ENCODE measurements at places on chromosomes 3 and 15.
A peak's percentile ranks its signal among the peaks of the same experiment; 100 is the strongest.

- no peak for DNase-seq
Observed at GRCh38 chr3:194468086-194468485, 18.7 kb downstream of the ATP13A3 start.

DNA sequence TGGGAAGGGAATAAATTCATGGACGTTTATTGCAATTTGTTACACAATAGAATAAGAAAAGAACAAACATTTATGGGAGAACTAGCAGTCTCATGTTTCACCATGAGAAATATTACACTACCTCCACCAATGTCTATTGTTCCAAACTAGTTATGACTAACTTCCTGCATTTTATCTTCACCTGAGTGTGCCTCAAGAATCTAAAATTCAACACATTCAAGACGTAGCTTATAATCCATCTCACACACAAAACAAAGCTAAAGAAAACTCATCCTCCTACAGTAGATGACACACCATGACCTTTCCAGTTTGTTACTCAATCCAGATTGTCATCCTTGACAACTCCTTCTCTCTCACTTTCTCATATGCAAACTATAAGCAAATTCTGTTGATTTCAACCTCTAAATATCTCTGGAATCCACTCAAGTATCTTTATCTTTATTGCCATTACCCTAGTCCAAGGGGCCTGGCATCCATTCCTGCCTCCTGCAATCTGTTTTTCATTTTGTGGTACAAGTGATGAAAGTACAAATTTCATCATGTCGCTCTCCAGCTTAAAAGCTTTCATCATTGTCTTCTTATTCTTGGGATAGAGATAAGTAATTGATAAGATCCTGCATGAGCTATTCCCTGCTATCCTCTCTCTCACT, 229.9 kb downstream of the NR2F2 start:
- DNase-seq = no peak

- DNase-seq = no peak
Observed at GRCh38 chr3:70992562-70993204, 590.8 kb downstream of the FOXP1 start.

DNA sequence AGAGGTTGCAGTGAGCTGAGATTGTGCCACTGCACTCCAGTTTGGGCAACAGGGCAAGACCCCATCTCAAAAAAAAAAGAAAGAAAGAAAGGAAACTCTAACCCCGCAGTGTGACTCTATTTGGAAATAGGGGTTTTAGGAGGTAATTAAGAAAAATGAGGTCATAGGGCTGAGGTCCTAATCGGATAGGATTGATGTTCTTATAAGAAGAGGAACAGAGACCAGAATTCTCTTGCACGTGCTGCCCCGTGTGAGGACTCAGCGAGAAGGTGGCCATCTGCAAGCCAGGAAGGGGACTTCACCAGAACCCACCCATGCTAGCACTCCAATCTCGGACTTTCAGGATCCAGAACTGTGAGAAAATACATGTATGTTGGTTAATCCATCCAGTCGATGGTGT, 25.8 kb downstream of the KLHL6 start:
- no peak for DNase-seq

DNA sequence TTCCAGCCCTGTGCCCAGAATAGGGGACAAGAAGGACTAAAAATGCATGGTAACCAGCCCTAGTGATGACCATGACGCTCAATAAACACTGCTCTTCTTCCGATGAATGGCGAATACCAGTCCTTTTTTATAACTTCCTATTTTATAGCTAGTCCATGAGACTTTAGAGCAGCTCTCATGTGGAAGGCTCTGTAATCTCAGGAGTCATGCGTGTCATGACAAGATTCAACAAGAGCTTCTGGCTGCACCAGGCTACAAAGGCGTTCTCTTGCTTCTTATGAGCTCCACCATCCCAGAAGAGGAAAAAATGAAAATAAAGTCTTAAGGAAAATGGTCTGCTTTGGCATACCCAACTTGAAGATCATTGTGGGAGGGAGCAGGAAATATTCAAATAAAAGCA, 141.0 kb downstream of the TMCO5A start:
- no peak for DNase-seq

GRCh38 chr3:194344012-194344411, 7.1 kb downstream of the CPN2 start:
- peak; percentile 62 for DNase-seq

DNA sequence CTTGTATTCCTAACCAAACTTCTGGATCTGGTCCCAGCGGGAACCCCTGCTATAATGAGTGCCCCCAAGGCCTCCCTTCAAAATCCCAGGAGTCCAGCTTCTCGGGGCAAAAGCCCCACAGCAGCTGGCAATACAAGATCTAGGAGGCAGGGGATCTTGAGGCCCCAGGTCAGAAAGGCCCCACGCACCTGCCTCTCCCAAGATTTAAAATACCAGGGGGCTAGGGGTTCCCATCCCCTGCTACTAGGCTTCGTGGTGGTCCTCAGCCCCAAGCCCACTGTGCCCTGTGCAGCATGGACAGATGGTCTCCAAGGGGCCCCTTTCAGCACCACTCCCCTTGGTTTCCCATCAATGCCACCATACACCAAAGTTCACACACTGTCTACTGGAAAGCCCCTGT, 15.8 kb upstream of the CYP11A1 start:
- no peak for DNase-seq

DNA sequence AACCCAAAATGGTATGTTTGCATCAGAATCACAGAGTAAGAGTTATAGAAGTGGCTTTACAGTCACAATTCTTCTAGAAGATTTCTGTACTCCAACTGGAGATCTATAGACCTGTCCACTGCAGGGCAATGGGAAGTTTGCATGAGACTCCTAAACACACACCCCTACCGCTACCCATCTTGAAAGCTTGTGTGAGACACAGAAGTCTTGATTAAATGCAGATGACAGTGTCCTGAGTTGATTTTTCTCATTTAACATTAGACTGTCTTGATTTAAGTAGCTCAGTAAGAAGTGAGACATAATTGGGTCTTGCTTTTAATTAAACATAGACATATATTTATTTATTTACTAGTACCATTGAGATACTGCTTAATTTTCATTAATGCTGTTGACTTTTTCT, 54.4 kb downstream of the CD47 start:
- DNase-seq = no peak

GRCh38 chr15:95291898-95292472, 1038.5 kb upstream of the NR2F2 start:
- DNase-seq = no peak

DNA sequence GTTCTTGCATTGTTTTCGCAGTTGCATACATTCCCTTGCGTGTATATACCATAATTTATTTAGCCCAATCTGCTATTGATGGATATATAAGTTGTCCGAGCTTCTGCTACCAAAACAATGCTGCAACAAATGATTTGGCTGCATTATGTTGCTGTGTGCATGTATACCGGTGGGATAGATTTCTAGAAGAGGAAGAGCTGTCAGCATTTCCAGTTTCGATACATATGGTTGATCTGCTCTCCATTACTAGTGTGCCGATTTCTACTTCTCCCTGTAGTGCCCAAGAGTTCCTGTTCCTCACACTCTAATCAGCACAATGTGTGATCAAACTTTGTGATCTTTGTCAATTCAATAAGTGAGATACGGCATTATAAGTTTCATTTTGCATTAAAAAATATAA, 92.8 kb upstream of the NMNAT3 start:
- no peak for DNase-seq

- no peak for DNase-seq
Observed at GRCh38 chr3:13241621-13242363, 168.6 kb upstream of the IQSEC1 start.

DNA sequence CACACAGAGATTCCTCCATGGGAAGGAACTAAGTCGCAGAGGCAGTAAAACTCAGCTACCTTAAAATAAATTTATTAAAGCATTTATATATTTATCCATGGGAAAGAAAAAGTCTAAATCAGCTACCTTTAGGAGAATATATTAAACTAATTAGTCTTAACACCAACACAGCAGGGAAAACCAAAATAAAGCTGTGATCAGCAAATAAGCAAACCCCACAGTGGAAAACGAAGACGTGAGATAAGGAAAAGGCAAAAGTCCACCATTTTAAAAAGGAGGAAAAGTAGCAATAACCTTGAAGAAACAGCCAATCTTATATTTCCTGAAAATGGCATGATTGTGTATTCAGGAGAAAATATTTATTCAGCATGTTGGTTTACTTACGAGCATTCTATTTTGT, 473.0 kb upstream of the ROBO2 start:
- no peak for DNase-seq

DNA sequence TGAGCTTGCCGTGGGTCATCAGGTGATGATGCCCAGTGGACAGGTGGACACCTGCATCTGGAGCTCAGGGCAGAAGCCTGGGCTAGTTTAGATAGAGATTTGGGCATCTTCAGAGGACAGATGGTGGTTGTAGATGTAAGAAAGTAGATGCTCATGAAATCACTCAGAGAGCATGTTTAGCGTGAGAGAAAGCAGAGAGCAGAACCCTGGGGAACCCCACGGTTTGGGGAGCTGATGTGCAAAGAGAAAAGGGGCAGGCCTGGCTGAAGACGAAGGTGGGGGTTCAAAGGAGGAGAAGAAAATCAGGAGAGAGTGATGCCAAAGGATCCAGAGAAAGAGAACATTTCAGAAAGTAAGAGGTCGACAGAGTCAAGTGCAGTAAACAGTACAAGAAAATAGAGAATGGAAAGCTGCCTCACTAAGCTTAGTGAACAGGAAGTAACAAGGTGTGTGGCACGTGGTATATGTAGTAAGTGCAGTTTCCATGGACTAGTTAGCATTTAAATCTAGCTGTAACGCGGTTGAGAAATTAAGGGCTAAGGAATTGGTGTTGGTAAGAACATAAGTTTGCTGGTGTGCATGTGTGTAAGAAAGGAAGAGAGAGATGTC, 13.5 kb downstream of the TIGIT start:
- no peak for DNase-seq

DNA sequence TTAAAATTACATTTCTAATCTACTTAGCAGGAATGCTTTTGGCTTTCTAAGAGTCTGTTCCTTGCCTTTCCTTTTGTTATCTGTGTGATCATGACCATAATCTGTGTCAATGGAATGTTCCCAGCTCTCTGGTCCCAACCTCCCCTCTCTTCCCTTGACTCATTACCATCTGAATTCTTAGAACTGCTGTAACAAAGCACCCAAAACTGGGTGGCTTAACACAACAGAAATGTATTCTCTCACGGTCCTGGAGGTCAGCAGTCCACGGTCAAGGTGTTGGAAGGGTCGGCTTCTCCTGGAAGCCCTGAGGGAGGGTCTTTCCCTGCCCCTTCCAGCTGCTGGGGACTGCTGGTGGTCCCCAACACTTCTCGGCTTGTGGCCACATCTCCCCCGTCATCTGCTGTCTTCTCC, 81.1 kb downstream of the LRRK1 start:
- no peak for DNase-seq

- DNase-seq = no peak
Observed at GRCh38 chr3:193929373-193929772, 206.6 kb upstream of the HES1 start.

DNA sequence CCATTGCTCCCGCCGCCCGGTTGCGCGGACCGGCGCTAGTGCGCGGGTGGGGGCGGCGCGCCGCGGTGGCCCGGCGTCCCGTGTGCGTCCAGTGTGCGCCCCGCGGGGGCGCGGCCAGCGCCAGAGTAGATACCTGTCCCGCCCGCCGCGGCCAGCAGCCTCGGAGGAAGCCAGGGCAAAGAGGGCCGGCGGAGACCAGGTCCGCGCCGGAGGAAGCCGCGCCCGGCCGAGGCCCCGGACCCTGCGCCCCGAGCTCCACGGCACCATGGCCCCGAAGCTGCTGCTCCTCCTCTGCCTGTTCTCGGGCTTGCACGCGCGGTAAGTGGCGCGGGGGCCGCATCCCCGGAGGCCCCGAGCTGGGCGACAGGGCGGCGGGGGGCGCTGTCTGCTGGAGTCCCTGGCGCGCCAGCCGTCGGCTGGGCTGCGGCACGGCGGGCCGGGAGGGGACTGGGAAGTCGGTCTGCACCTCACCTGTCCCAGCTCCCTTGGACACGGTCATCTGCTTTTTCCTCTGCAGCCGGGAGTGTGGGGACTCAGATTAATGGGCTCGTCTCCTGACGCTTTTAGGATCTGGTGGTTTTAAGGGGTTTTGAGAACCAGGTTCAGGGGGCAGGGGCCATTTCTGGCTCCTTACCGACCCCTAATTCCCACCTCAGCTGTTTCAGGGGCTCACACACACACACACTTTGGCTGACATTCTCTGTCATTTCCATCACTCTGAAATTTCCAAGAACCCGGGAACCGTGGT, 464 bp downstream of the GABRG3 start:
- no peak for DNase-seq

DNA sequence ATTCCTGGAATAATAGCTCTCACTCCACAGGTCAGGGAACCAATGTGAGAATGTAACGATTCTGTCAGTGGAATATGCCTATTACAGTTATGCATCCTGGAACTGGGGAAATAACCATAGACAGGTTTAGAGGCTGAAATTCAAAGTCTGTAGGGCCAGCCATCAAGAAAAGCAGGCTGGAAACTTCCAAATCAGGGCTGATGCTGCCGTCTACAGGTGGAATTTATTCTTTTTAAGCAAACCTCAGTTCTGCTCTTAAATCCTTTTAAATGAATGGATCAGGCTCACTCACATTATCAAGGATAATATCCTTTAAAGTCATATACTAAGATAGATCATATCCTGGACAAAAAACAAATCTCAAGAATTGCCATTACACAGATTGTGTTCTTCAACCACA, 699.8 kb downstream of the NR2F2 start:
- no peak for DNase-seq

DNA sequence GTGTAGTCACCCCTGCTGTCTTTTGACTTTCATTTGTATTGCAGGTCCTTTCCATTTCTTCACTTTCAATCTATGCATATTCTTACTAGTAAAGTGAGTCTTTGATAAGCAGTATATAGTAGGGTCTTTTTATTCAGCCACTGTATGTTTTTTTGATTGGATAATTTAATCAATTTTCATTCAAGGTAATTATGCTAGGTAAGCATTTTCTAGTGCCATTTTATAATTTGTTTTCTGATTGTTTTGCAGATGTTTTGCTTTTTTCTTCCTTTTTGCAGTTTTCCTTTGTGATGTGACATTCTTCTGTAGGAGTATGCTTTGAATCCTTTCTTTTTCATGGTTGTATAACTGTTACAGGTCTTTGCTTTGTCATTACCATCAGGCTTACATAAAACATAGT, 504.3 kb upstream of the GBE1 start:
- DNase-seq = no peak

DNA sequence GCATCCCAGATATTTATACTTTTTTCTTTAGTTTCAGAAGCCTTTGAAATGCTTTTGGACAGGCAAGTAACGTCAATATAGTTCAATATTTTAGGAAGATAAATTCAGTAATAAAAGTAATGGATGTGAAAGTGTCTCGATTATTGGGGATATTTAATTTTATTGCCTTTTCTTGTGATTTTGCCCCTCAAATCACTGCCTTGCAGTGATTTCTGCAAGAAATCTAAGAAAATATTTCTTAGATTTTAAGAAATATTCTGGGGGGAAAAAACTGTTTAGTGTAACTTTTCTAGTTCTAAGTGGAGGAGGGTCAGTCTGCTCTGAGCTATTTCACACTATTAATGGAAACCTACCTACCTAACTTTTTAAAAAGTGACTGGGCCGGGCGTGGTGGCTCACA, 33.6 kb downstream of the MGA start:
- DNase-seq = no peak

- DNase-seq = no peak
Observed at GRCh38 chr3:111971533-111972130, 7.2 kb upstream of the ABHD10 start.

- no peak for DNase-seq
Observed at GRCh38 chr3:119626196-119626595, 28.5 kb downstream of the PLA1A start.

GRCh38 chr15:50168783-50169411, 13.1 kb upstream of the SLC27A2 start:
- DNase-seq = no peak
